Panc1 (cell line): ENCODE measurements at places on chromosomes 13 and 19. TPM values are rescaled to one million over a fixed set of nuclear protein-coding genes. Genes with fewer than 3 reads are reported as not detected.
A peak's percentile ranks its signal among the peaks of the same experiment; 100 is the strongest.

DNA sequence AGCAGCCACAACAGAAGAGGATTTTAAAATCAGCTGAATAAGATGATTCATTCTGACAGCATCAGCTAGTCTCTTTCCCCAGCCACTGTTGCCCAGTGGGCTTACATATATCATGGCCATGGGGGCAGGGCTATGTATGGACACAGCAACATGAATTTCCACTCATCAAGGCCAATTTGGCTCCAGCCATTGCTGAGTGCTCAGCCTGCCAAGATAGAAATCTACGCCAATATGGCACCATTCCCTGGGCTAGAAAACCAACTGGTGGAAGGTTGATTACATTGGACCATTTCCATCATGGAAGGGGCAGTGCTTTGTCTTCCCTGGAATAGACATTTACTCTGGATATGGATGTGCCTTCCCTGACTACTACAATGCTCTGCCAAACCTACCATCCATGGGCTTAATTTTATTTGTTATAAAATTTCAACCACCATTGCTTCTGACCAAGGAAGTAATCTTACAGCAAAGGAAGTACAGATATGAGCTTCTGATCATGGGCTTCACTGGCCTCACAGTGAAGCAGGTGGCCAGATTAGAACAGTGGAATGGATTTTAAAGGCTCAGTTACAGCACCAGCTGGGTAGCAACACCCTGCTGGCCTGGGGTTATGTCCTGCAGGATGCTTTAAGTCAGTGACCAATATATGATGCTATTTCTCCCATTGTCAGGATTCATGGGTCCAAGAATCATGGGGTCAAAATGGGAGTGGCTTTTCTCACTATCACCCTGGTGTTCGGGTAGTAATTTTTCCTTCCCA, 9.8 kb upstream of the ALOX5AP start:
- H3K27me3 ChIP-seq = no peaks in the 10 kb centered on the region
- no peaks in the 10 kb centered on the region for H3K4me1 ChIP-seq
- H3K27ac ChIP-seq = no peak overlapping the region
- no peak for DNase-seq
- H3K4me3 ChIP-seq = no peak overlapping the region
- H3K36me3 ChIP-seq = no peaks in the 10 kb centered on the region

- no peaks in the 10 kb centered on the region for H3K27me3 ChIP-seq
- no peaks in the 10 kb centered on the region for H3K36me3 ChIP-seq
- no peak overlapping the region for H3K27ac ChIP-seq
- H3K4me3 ChIP-seq = no peak overlapping the region
- H3K4me1 ChIP-seq = no peaks in the 10 kb centered on the region
Observed at GRCh38 chr13:79287939-79288795, 117.9 kb downstream of the RBM26 start.

Gene DENND1C
- total RNA-seq = 0.39 TPM

DNA sequence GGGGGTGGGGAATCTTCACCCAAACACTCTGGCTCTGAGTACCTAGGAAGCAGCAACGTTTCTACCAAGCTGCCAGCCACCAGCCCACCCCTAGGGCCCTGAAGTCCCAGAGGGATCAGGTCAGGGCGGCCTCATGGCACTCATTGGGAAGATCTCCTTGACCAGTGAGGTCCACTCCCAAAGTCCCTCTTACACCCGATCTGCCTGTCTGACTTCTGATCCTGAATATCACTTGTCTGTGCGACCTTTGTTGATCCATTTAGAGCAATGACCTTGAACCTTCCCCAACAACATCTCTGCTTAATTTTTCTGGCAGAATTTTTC, 2.1 kb upstream of the GNA15 start:
- DNase-seq = no peak
- H3K36me3 ChIP-seq = no peaks in the 10 kb centered on the region
- H3K4me1 ChIP-seq = peaks cover 4% of the 10 kb centered on the region
- H3K27me3 ChIP-seq = no peaks in the 10 kb centered on the region
- peak overlapping the region; percentile 59; the same call in 1 of the 2 replicates for H3K27ac ChIP-seq

Gene GJB2
- total RNA-seq = 54.2 TPM

DNA sequence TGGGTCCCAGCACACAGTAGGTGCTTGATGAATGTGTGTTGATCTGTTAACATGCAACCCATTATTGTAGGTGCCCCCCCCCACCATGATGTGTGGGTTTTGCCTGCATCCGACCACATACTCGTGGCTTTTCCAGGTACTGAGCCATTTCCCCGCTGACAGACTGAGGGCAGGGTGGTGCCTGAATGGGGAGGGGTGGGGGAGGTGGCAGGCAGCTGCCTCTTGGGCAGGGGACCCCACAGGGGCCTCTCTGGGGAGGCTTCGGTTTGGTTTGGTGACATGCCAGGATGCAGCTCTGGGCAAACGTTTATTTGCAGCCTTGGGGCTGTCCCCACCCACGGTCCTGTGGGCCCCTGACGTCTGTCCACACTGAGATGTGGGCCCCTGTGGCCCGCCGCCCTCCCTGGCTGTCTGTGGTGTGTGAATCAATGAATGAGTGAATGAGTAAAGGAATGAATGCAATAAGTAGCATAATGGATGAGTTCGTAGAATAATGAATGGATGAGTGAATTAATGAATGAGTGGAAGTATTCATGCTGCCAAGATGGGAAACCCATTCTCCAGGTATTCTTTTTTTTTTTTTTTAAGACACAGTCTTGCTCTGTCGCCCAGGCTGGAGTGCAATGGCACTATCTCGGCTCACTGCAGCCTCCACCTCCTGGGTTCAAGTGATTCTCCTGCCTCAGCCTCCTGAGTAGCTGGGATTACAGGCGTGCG, 9.0 kb upstream of the JUND start:
- no peaks in the 10 kb centered on the region for H3K36me3 ChIP-seq
- peaks cover 23% of the 10 kb centered on the region for H3K4me1 ChIP-seq
- H3K27ac ChIP-seq = peak overlapping the region; percentile 90
- no peak for DNase-seq

- H3K36me3 ChIP-seq = no peaks in the 10 kb centered on the region; the same call in 1 of the 2 replicates
- H3K4me1 ChIP-seq = peaks cover 33% of the 10 kb centered on the region
- no peaks in the 10 kb centered on the region for H3K27me3 ChIP-seq
- no peak for DNase-seq
Observed at GRCh38 chr19:48396824-48397176, 3.3 kb downstream of the GRIN2D start.

DNA sequence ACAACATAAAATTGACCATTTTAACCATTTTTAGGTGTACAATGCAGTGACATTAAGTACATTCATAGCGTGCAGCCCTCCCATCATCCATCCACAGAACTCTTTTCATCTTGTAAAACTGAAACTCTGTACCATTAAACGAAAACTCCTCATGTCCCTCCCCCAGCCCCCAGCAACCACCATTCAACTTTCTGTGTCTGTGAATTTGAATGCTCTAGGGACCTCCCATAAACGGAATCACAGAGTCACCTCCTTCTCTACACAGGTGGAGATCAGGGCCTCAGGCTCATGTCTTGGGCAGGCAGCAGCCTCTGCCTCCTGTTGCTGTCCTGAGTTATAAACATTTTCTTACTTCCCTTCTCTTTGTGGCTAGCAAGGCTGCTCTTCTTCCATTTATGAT, 7.3 kb upstream of the CCNE1 start:
- H3K27me3 ChIP-seq = no peaks in the 10 kb centered on the region
- no peaks in the 10 kb centered on the region for H3K36me3 ChIP-seq
- no peak overlapping the region for H3K4me3 ChIP-seq
- DNase-seq = no peak
- H3K27ac ChIP-seq = no peak overlapping the region

Gene MUC16
- 3.4 TPM for total RNA-seq

- H3K27ac ChIP-seq = peak overlapping the region; percentile 17; the same call in 1 of the 2 replicates
- DNase-seq = no peak
- H3K36me3 ChIP-seq = no peaks in the 10 kb centered on the region; the same call in 1 of the 2 replicates
- 0 out of 2 replicates have a peak overlapping the region, but pooled peaks have one; percentile 8 for H3K4me3 ChIP-seq
- H3K4me1 ChIP-seq = peaks cover 20% of the 10 kb centered on the region
- H3K27me3 ChIP-seq = no peaks in the 10 kb centered on the region
Observed at GRCh38 chr19:6273701-6274601, 5.8 kb downstream of the MLLT1 start.

GRCh38 chr19:45693106-45693788, 781 bp downstream of the QPCTL start:
- peak overlapping the region; percentile 82 for H3K27ac ChIP-seq
- H3K36me3 ChIP-seq = peaks cover 4% of the 10 kb centered on the region; the same call in 1 of the 2 replicates
- peak overlapping the region; percentile 73 for H3K4me3 ChIP-seq
- no peaks in the 10 kb centered on the region for H3K27me3 ChIP-seq
- DNase-seq = no peak

GRCh38 chr13:66339214-66339613, 890.9 kb downstream of the PCDH9 start:
- H3K4me1 ChIP-seq = no peaks in the 10 kb centered on the region
- H3K27ac ChIP-seq = no peak overlapping the region
- no peaks in the 10 kb centered on the region for H3K27me3 ChIP-seq
- no peaks in the 10 kb centered on the region for H3K36me3 ChIP-seq
- H3K4me3 ChIP-seq = no peak overlapping the region

DNA sequence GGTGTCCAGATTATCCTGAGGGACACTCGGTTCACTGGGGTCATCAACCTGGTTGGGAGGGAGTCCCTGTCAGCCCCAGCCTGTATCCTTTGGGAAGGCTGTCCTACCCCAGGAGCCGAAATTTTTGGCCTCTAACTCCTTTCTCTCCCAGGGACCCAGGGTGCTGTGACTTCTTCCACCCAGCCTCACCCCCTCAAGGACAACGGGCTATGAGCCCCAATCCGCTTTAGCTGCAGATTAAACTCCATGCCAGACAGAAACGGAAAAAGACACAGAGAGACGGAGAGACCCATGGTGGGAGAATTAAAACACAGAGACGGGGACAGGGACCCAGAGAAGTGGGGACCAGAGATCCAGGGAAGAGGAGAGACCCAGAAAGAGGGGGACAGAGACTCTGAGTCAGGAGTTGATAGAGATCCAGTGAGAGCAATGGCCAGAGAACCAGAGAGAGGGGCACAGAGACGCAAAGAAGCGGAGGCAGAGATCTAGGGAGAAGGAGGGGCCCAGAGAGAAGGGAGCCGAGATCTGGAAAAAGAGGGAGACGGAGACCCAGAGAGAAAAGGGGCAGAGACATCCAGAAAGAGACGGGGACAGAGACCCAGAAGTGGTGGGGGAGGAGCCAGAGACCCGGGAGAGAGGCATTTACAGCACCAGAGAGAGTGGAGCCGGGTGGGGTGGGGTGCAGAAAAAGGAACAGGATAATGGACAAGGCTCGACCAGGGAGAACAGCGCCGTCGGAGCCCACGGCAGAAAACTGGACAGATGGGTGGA, 703 bp downstream of the SLC17A7 start:
- DNase-seq = no peak
- H3K36me3 ChIP-seq = no peaks in the 10 kb centered on the region
- H3K4me1 ChIP-seq = no peaks in the 10 kb centered on the region; the same call in 1 of the 2 replicates
- H3K4me3 ChIP-seq = peak overlapping the region; percentile 45
- peaks cover 9% of the 10 kb centered on the region; the same call in 1 of the 2 replicates for H3K27me3 ChIP-seq

DNA sequence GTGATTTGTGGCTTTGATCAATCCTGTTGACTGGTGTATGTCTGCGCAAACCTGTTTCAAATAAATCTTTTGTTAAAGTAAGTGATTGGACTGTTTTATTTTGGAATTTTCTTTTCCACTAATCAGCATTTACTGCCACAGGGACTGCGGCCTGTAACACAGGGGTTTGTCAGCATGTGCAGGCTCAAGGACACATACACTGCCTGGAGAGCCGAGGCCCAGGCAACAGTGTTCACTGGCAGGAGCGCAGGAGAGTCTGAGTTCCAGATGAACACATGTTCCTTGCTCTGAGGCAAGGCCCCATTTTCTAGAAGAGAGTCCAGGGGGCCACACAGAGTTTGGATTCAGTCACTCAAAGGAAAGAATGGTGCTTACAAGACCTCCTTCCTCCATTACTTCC, 26.0 kb downstream of the SHISA2 start:
- H3K27me3 ChIP-seq = no peaks in the 10 kb centered on the region; the same call in 1 of the 2 replicates
- no peak overlapping the region for H3K4me3 ChIP-seq
- peaks cover 4% of the 10 kb centered on the region; the same call in 1 of the 2 replicates for H3K4me1 ChIP-seq
- DNase-seq = no peak
- no peak overlapping the region for H3K27ac ChIP-seq
